NCI-H226 (cell line): ENCODE measurements at places on chromosomes 2 and 18.

DNA sequence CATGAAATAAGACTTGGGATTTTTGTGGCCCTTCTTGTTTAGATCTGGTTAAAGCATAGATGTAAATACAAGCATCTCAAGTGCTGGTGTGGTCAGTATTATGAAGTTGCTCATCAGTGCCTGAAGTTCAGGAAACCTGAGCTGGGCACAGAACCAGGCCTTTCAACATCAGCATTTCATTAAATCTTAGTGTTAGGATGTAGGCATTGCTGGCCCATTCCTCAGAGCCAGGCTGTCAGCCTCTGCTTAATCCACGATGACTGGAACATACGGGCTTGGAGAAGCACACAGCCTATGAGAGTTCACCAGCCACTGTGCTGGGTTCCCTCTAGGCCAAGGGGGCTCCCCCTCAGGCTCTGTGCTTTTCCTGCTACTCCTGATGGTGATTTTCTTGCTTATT lies 270.2 kb downstream of the EN1 start:
- no peak for DNase-seq

- no peak for DNase-seq
Observed at GRCh38 chr2:215441560-215442400, 5.9 kb upstream of the FN1 start.

DNA sequence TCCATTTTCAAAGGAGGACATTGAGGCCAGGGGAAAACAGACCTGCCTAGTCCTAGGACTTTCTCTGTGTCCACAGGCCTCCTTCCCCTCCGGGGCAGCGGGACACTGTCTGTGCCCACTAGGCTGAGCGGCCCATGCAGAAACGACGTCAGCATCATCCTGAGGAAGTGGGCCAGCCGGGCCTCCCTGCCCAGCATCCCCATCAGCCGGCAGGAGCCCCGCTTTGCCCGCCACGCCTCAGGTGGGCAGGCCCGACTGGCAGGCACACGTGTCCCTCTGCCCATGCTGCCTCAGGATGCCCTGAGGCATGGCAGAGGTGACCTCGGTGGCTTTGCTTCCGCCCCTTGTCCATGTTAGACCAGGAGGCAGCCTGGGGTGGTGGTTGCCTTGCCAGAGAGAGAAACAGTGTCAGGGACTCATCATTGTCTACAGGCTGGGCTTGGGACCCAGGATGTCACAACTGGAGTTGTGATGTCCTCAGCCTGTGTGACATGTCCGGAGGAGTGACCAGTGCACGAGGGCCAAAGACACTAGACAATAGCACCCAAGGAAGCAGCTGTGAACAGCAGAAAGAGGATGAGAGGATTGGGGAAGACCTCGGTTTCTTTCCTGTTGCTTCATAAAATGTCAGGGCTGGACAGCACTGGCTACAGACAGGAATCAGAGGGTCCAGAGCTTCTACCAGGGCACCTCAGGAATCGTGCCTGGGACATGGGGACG lies 36.8 kb downstream of the TOGARAM2 start:
- DNase-seq, result no peak

DNA sequence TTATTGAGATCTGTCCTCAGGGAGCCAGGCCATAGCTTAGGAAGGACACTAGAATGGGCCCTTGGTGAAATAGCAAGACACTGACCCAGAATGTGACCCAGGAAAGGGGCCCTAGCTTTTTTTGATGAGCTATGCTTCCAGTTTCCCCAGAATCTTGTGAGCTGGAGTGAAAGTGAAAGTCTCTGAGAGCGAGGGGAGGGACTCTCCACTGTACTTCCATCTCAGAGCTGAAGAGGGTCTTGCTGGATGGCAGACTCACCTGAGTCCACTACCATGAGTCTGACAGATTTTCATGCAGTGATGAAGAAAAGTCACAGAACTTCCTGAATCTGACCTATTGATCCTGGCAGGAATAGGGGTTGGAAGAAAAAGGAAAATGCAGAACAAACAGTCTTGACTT lies 3.1 kb downstream of the ARHGAP25 start:
- no peak for DNase-seq

- DNase-seq, result no peak
Observed at GRCh38 chr2:134906726-134907125, 11.9 kb upstream of the CCNT2 start.

- no peak for DNase-seq
Observed at GRCh38 chr2:42879121-42879705, 86.8 kb upstream of the HAAO start.

DNA sequence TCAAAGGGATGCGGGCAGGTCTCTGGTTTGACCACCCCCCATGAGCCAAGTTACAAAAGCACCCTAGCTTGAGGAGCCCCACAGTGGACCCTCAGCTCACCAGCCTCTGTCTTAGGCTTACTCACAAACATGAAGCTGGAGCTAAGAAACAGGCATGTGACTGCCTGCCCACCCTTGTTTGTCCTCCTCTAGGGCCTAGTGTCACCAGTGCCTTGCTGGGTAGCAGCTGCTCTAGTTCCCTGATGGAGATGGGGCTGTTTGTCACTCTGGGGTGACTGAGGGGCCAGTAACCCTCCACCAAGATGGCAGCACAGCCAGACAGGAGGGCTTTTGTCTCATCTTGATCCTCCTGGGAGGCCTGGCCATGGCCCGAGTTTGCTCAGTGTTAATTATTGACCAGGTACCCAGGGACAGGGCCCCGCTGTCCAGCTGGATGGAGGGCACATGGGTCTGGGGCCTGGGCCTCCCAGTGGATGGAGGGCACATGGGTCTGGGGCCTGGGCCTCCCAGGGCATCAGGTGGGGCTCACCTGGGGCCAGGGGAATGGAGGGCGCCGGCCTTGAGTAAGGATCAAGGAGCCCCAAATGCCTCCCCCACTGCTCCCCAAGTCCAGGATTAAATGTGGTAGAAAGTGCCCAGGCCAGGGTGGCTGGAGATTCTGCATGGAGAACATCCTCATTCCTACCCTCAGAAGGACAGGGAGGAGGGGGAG lies 185.9 kb upstream of the HAAO start:
- DNase-seq, result no peak

DNA sequence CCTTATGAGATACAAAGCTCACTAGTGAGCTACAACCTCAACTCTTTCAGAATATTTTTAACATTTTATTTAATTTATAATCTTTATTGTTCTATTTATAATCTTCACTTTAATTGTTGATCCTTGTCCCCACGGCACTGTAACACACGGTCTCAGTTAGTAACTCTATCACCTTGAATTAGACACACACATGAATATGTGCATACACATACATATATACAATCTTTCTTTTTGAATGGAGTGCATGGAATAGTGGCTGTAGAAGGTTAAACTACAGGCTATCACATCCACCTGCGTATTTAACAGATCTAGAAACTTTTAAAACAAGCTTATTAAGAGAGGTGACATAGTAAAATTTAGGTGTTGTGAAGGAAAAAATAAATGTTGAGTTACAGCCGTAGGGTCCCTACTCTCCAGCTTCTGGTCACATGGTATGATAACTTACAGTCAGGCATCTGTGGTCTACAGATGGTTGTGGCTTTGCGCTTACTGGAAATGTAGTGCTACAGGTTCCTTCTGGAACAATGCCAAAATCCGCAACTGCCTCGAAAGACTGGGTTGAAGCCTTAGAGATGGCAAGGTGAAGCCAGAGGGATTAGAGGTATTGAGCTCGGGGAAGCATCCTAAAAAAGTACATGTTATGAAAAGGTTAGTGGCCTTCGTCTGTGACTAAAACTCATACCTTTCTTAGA lies 1324.1 kb upstream of the SLC39A10 start:
- no peak for DNase-seq

DNA sequence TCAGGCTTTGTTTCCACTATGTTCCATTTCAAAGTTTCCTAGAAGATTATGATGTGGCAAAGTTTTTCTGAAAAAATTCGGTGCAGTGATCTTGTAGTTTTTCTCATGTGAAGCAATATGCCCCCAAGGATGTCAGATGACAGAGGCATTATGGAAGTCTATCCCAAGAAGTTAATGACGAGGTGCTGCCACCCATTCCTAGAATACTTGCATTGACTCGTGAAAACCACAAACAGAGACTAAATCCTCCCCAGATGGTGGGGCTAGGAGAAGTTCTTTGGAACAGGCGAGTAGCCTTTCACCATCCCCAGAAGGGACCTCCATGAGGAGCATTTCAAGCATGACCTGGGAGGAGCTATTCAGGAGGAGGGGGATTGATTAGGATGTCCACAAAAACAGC lies 40.2 kb upstream of the COPS8 start:
- no peak for DNase-seq

DNA sequence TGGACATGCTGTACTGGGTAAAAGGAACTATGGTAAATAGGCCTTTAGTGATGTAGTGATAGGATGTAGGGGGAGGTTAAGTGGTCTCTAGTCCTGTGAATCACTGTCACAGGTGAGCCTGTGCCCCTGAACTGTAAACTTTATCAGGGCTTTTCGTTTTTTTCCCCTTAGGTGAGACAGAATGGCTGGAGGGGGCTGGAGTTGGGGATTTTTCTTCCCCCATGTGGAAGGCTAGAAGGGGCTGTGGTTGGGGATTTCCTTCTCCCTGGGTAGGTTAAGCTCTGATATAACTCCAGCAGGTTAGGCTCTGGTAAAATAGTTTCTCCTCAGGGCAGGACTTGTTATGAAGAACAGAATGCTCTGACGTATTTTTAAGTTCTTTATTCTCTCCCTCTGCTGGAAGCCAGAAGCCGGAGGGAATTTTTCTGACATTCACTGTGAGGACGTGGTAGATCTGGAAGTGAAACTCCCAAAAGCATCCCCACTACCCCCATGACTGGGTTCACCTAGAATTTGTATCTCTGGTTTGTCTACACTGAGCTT lies 28.5 kb downstream of the PIKFYVE start:
- no peak for DNase-seq

DNA sequence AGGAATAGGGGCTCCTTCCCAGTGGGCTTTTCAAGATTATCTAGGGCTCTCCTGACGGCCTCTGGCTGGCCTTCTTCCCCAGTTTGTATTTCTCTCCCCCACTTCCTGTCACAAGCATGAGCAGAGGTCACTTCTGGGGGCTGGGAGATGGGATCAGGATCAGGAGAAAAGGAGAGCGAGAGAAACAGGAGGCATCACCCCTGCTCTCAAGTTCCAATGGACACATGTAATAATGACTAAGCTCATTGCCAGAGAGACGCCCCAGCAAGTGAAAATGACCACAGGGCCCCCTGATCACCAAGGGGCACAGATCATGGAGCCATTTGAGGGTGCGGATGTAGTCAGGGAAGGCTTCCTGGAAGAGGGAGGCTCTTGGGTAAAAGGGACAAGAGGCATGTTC lies 92.1 kb downstream of the SMAD7 start:
- DNase-seq, result no peak

DNA sequence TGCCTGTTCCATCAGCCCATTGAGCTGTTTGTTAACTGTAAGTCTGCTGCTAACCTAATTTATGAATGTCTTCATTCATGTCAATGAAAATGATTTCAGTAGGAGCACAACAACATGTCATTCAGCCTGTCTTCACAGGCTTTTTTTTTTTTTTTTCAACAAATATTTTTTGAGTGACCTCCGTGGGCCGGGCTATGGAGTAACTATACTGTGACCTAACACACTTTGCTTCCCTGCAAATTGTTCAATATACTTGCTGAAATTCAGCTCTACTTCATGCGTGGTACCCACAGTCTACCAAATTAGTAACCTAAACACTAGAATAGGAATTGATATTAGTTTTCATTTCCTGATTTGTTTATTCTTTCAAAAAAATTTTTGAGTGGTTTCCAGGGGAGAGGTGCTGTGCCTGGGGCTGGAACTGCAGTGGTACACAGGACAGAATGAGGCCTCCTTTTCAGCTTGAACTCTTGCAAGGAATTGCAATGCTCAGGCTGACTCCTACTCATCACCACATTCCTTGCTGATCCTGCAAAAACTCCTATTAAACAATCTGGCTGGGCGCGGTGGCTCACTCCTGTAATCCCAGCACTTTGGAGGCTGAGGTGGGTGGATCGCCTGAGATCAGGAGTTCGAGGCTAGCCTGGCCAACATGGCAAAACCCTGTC lies 87.1 kb downstream of the CDH20 start:
- no peak for DNase-seq

DNA sequence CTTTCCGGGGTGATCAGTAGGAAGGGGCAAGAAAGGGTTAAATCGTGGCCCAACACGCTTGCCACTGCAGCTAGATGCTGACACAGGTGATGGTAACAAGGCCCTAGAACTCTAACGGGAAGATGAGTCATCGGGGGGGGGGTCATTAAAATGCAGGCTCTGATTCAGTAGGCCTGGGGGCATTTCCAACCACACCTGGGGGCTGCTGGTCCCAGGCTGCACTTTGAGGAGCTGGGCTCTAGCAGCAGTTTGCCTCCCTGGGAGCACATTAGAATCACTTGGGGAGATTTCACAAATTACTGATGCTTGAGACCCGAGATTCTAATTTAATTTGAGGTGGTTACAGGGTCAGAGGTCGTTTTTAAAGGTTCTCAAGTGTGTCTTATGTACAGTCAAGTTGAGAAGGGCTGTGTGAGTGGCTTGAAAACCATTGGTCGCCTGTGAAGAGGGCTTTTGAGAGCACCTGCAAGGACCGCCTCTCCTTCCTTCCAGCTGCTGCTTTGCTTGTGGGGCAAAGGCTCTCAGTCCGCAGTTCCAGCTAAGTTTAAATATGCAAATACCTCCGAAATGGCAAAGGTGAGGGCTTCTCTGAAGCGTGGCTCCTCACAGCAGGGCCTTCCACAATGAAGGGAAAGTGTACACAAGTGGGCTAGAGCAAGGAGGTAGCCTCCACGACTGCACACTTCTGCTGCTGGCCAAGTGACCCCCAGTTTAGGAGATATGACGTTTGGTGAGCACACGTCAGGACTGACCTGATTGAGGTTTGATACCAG lies 128.0 kb upstream of the MSH6 start:
- DNase-seq, result peak; percentile 6

GRCh38 chr2:35871672-35872071 lies 483.9 kb upstream of the CRIM1 start:
- no peak for DNase-seq
